ENCODE measurements at places on chromosomes 12 and 14. TPM values are rescaled to one million over a fixed set of nuclear protein-coding genes. Genes with fewer than 3 reads are reported as not detected.

DICER1 gene
- total RNA-seq: 41.7 TPM

GLT8D2 gene
- 33.5 TPM for total RNA-seq

NOS1 gene
- not detected for total RNA-seq

RERG gene
- total RNA-seq: not detected

TMEM117 gene
- 29.7 TPM for total RNA-seq

SPIC gene
- total RNA-seq: not detected

KICS2 gene
- total RNA-seq: 5.6 TPM

All from IMR-90 (cell line).